ENCODE measurements at places on chromosomes 16 and 17.

DNA sequence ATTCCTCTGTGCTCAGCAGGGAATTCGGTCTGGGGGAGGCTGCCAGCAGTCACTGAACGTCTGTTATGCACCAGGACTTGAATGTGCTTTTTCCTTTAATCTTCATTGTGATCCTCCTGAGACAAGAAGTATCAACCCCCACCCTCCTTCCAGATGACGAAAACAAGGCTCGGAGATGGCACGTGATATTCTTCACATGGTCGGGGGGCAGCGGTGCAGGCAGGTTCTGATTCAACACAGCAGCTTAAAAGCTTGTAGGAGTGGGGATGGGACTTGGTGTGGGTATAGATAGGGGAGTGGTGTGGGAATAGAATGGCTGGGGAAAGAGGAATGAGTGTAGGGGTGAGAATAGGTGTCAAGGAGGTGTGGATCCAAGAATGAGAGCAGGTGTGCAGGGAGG is 6.4 kb downstream of the NECAB2 start:
- no peak for DNase-seq

GRCh38 chr17:3964203-3965117 is at the start of gene ATP2A3:
Gene ATP2A3 (minus strand): TSS chr17:3964437. CDS start chr17:3964291, 146 bp downstream.
- no peak for DNase-seq

DNA sequence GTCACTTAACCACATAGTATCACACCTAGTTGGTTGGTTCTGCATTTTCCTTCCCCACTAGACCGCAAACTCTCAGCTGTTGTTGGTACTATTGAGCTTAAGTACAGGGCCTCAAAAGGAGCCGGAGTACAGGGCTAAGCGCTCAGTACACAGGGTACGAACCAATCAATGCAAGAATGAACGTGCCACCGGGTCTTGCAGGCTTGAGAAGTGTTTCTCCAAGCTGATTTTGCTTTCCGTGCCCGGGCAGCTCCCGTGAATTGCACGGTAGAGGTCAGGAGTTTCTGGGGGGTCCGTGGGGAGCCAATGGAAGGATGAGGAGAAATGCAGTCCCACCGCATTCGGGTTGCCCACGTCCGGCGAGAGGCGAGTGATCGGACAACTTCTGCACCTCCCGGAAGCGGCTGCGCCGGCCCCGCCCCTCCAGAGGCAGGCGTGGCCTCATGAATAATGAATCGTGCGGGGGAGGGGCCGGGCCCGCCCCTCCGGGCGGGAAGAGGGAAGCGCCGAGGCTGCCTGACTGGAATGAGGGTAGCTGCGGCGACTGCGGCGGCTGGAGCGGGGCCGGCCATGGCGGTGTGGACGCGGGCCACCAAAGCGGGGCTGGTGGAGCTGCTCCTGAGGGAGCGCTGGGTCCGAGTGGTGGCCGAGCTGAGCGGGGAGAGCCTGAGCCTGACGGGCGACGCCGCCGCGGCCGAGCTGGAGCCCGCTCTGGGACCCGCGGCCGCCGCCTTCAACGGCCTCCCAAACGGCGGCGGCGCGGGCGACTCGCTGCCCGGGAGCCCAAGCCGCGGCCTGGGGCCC is at the start of gene SNTB2:
Gene SNTB2, plus strand, starts transcription at position 523 of the 804 bp plus-strand sequence. Its CDS starts 3 bp downstream, at position 526.
- DNase-seq, result peak; percentile 88

DNA sequence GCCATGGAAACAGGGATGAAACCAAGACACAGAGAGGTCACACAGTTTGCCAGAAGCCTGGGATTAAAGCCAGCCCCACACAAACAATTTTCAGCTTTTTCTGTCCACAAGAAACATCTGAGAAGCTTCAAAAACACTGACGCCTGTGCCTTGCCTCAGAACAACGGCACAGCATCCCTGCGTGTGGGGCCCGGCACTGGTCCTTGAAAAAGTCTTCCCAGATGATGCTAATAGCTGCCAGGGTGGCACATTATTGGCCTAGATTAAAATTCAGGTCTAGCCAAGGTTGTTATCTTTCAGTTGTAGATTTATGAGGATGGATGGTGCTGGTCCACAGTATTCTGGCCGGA is 321.4 kb downstream of the HAPSTR1 start:
- no peak for DNase-seq

- DNase-seq, result no peak
Observed at GRCh38 chr16:1245452-1246020, 5.0 kb downstream of the TPSAB1 start.

- no peak for DNase-seq
Observed at GRCh38 chr16:70695331-70696070, 9.6 kb upstream of the MTSS2 start.

Data from renal cortex interstitium (tissue), 15 donors.